ENCODE measurements at places on chromosomes 11 and 22.
A peak's percentile ranks its signal among the peaks of the same experiment; 100 is the strongest.

- no peak for DNase-seq
Measured at GRCh38 chr11:75024068-75024449, 35.3 kb downstream of the NEU3 start.

GRCh38 chr11:66848671-66849500 lies 5.6 kb downstream of the RCE1 start:
- DNase-seq: peak; percentile 3

- DNase-seq: no peak
Measured at GRCh38 chr11:61369372-61370348, 7.5 kb downstream of the TMEM138 start.

GRCh38 chr11:119320776-119321524 lies 4.0 kb upstream of the MCAM start:
- peak; percentile 81 for DNase-seq

- no peak for DNase-seq
Measured at GRCh38 chr22:31287818-31288495, 4.3 kb downstream of the PIK3IP1 start.

DNA sequence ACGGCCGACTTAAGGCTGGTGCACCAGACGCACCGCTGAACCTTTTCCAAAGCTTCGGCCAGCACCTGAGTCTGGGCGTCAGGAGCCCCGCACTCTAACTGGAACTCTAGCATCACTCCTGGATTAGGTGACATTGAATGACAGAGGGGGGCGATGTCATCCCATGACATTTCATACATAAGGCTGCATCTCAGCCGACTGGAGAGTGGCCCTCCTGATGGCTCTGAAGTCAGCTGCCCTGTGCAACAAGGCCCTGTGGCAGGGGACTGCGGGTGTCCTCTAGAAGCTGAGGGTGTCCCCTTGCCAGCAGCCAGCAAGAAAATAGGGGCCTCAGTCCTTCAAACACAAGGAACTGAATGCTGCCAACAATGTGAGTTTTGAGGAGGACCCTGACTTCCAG lies 10.1 kb upstream of the FADS3 start:
- no peak for DNase-seq

GRCh38 chr11:112156956-112157766 lies 6.7 kb downstream of the IL18 start:
- DNase-seq: no peak

DNA sequence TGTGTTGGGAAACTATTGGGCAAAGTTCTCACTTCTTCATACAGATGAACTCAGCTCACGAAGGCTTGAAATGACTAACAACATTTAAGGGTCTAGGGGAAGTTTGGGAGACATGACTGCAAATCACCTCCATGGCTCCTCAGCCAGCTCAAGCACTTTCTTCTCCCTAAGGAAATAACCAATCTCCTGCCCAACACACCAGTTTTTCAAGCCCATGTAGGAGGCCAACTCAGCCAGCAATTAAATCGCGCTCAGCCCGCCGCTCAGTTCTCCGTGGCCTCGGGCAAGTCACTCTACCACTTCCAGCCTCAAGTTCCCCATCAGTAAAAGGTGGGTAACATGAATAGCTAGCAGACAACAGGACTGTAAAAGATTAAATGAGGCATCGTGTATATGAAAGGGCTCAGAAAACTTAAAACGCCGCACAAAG lies 796 bp downstream of the POLDIP3 start:
- no peak for DNase-seq

DNA sequence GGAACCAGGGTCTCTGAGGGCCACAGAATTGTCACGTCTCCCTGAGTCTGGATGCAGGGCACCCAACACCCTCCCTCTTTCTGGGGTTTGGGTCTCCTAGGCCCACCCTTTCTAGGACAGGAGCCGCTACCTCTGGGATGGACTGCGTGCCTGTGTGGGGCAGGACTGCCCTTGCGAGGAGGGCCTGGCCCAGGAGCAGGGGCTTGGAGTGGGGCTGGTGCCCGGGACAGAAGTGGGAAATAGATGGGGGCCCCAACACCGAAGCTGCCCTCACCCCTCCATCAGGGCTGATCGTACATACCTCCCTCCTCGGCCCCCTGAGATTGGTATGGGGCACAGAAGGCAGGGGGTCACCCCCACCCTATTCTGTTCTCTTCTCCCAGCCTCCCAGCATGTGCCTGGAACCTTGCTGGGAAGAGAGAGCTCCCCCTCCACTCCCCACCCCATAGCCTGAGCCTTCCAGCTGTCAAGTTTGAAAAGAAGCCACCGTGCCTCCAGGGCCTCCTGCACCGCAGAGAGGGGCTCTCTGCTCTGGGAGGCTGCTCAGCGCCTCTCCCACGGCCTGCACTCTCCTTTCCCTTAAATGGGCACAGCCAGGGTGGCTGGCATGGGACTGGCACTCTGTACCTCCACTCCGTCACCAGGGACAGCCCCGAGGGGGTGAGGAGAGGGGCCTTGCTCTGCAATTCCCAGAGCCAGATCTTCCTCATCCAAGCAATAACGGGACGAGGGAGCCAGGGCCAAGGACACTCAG lies 1.8 kb downstream of the LRRC10B start:
- DNase-seq: no peak

DNA sequence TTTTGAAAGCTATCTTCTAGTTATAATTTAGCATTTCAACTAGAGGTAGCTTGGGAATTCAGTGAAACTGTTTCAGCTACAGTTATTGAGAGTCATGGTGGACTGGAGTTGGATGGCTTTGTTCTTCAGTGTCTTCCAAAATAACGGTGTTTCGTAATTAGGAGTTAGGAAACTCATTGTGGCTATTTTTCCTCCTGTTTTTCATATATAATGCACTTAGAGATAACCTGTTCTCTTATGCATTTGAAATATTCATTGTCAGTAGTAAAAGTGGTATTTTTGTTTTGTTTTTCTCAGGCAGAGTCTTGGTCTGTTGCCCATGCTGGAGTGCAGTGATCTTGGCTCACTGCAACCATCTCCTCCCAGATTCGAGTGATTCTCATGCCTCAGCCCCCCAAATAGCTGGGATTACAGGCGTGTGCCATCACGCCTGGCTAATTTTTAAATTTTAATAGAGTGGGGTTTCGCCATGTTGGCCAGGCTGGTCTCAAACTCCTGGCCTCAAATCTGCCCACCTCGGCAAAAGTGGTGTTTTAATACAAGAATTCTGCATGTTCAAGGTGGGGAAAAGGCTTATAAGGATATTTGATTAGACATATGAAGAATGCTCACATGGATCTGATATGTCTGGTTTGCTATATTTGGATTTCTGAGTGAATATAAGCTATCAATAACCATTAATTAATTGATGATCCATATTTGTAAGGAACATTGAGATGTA lies 12.7 kb downstream of the PDHX start:
- DNase-seq: no peak

GRCh38 chr11:9775398-9775779 lies 111.5 kb downstream of the SWAP70 start:
- no peak for DNase-seq

GRCh38 chr11:66889960-66890359 lies 33.1 kb downstream of the LRFN4 start:
- no peak for DNase-seq

DNA sequence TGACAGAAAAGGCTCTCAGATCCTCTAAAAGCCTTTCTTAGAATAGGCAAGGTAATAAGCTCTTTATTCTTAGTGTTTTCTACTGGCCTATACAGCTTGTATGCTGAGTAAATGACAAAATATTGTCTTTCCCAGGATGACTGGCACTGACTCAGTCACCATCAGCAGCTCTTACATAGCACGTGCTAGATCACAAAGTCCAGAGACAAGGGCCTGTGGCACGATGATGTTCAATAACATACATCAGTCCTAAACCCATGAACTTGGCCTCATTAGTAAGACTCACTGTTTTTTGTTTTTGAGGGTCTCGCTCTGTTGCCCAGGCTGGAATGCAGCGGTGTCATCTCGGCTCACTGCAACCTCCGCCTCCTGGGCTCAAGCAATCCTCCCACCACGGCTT lies 42.7 kb downstream of the CELF1 start:
- DNase-seq: no peak

- DNase-seq: no peak
Measured at GRCh38 chr11:124756753-124757227, 4.7 kb upstream of the VSIG2 start.

DNA sequence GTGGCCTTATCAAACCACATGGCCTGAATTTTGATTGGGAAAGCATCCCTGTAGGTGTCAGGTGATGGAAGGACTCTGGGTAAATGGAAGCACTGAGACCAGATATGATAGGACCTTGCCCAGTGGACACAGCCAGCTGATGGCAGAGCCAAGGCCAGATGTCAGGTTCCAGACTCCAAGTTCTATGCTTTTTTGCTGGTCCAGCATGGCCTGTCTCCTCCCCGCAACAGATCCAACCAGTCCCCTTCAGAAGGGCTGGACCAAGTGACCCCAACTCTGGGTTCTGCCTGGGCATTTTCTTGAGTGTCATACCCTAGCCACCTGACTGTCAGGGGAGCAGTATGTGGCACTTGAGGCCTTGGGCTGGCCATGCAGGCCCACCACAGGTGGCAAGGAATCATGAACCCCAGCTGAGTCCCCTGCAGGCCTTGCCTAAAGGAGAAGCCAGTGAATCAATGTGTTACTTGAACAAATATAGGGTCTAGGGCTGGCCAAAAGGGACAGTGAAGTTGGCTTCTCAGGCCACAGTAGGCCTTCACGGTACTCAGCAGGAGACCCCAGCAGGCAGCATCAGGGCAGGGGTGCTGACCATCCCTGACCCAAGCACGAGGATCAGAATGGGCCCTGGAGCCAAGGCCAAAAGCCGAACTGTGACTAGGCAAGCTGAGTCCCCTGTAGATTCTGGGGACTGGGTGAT lies 27.1 kb downstream of the KCNQ1OT1 start:
- DNase-seq: no peak

- no peak for DNase-seq
Measured at GRCh38 chr11:70255477-70256116, 14.9 kb upstream of the PPFIA1 start.

DNA sequence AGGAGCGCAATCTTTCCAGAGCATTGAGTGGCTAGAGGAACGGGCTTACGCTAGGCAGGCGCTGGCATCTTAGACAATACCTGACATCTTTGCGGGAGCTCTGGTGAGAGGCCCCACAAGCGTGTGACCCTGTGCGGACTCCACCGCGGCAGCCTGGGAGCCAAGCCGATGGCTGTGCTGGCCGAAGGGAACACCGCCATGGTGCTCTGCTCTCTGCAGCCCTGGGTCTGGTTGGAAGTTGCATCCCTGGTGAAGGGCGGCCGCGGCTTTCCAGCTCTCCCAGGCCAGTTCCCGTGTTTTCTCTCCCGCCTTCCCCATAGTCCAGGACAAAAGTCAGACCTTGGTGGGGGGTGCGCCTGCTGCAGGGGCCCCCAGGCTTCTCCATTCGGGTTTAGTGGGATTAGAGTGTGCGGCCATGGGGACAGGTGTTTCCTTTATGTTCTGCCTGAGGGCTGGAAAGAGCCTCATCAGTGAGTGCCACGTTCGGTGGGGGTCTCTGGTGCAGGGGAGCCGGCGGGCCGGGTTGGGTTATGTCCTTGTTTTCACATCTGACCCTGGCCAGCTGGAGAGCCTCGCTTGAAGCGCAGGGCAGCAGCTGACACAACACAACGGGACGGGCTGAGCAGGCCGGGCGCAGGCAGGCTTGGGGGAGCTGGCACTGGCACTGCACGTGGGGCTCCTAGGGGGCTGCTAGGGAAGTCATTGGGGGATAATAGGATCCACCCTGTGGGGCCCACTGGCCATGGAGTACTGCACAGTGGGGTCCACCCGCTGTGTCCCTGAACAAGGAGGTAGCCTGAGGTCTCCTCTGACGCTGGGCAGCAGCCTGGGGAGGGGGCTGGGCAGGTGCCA lies 94.8 kb downstream of the KCNQ1 start:
- peak; percentile 75 for DNase-seq

DNA sequence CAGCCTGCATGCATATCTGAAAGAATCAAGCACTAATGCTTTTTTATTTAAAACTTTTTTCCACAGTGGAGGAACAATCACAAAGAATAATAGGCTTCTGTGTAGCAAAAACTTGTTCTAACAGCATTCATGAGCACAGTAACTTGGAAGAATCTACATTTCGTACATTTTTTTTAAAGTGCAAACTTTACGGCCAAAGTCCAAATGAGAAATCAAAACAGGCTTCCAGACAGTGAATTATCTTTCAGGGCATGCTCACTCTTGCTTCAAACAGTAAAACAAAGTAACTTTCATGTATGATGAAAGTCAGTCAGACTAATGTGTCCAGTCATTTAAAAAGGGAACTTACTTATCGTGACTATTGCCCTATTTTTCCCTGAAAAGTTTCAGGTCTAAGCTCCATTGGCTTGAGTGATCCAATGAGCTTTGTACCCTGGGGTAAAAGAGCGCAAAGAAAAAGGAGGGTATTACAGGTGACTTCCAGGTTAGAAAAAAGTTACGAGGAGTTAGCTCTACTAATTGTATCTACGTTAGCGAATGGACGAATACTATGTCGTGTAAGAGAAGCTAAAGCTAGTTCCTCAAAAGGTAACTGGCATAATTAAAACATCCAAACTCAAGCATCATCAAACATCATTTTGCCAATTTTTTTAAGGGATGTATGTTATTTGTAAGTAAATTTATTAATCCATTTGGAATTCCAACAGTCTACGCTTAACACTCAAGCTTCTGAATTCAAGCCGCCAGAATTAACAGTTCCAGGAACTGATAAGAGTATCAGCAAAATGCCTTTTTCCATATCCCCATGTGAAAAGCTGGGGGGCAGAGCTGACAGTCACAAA lies 1.7 kb downstream of the PICALM start:
- DNase-seq: peak; percentile 42

DNA sequence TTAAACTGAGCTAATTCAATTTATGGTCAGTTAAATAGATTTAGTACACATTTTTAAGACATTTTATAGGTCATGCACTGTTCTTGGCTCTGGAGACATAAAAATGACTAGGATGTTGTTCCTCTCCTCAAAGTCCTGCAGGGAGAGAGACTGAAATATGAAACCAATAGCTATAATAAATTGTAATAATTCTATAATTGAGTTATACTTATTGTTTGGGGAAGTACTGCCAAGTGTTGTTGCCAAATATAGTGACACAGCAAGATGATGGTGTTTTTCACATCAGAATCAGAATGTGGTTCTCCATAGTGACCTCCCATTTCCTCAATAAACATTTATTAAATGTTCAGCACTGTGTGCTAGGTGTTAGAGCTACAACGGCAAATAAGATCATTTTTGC lies 470.6 kb downstream of the NTM start:
- DNase-seq: peak; percentile 40

- no peak for DNase-seq
Measured at GRCh38 chr22:38782402-38783094, 11.4 kb downstream of the DNAL4 start.

DNA sequence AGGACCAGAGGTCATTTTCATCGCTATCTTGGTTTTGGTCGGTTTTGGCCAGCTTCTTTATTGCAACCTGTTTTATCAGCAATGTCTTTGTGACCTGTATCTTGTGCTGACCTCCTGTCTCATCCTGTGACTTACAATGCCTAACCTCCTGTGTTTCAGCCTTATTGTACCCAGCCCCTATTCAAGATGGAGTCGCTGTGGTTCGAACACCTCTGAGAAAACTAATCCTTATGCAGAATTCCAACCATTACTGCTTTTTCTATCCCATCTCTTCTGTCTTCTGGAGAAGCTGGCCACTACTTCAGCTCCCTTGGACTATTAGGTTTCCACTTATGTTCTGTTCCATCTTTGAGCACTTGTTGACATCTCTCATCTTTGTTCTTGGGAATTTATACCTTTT lies 62.6 kb downstream of the METTL15 start:
- DNase-seq: no peak
